HCT116 (cell line): ENCODE measurements at places on chromosomes 12 and 14. TPM values are rescaled to one million over a fixed set of nuclear protein-coding genes. Genes with fewer than 3 reads are reported as not detected.
A peak's percentile ranks its signal among the peaks of the same experiment; 100 is the strongest.

- no peak overlapping the region for H3K4me3 ChIP-seq
- H3K4me1 ChIP-seq: no peaks in the 10 kb centered on the region
- H3K36me3 ChIP-seq: no peaks in the 10 kb centered on the region
- DNase-seq: no peak
- no peak overlapping the region for H3K27ac ChIP-seq
These were observed 55.2 kb downstream of the NDUFA12 start for GRCh38 chr12:94948232-94948810.

GRCh38 chr14:75449036-75449435, 21.2 kb downstream of the JDP2 start:
- H3K36me3 ChIP-seq: no peaks in the 10 kb centered on the region
- H3K27ac ChIP-seq: no peak overlapping the region
- no peak for DNase-seq
- peaks cover 16% of the 10 kb centered on the region for H3K4me1 ChIP-seq
- H3K27me3 ChIP-seq: no peaks in the 10 kb centered on the region

The PCBP2 gene
- 856 TPM for total RNA-seq

The KRT3 gene
- total RNA-seq: not detected

- H3K27ac ChIP-seq: no peak overlapping the region
- DNase-seq: no peak
- no peaks in the 10 kb centered on the region for H3K36me3 ChIP-seq
- no peaks in the 10 kb centered on the region for H3K27me3 ChIP-seq
These were observed 98.7 kb downstream of the BBS10 start for GRCh38 chr12:76249501-76249900.

- DNase-seq: peak; percentile 7
- no peaks in the 10 kb centered on the region for H3K4me1 ChIP-seq
- H3K4me3 ChIP-seq: no peak overlapping the region
- no peaks in the 10 kb centered on the region for H3K27me3 ChIP-seq
These were observed 133.6 kb downstream of the TTLL5 start for GRCh38 chr14:75794615-75795038.

DNA sequence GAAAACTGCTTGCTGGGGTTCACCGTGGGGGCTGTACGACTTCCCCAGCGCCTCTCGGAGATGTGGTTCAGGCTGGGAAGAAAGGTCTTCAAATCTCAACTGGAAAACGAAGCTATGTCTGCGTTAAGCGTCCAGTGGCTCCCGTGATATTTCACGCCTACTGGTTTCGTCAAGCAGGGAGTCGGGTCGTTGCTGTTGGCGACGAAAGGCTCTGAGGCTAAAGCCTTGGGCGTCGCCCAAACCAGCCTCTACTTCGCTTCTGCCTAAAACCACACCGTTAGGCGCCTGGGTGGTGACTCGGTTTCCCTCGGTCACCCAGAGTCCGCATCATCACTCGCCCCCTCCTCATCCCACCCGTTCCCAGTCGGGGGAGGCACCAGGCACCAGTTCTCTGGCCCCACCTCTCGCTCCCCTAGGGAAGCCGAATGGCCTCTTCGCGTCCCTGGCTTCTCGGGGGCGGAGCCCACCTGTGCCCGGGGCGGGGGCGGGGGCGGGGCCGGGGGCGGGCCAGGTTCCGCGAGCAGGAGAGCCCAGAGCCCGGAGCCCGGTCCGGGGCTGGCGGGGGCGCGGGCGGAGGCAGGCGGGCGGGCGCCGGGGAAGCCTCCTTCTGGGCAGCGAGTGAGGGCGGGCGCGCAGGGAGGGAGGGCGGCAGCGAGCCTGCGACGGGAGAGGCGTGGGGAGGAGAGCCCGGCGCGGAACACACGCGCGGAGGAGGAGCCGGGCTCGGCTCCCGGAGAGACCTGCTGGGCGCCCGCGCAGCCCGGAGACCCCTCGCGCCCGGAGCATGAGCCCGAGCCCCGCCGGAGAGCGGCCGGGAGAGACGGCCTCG, at the start of gene B4GALNT3:
B4GALNT3 (plus strand) TSS at position 510 of the 829 bp plus-strand sequence. CDS start 438 bp downstream, outside the sequence.
- H3K4me1 ChIP-seq: peaks cover 49% of the 10 kb centered on the region
- peak; percentile 54 for DNase-seq
- H3K27ac ChIP-seq: peak within 1 kb of the TSS; percentile 49; the same call in 1 of the 2 replicates
- no peaks in the 10 kb centered on the region for H3K36me3 ChIP-seq
- H3K27me3 ChIP-seq: no peaks in the 10 kb centered on the region

The GYS2 gene
- total RNA-seq: not detected

- no peaks in the 10 kb centered on the region for H3K36me3 ChIP-seq
- no peak overlapping the region for H3K27ac ChIP-seq
- H3K4me1 ChIP-seq: no peaks in the 10 kb centered on the region
- no peak overlapping the region for H3K4me3 ChIP-seq
- no peak for DNase-seq
- H3K27me3 ChIP-seq: no peaks in the 10 kb centered on the region
These were observed 345.9 kb downstream of the NAV3 start for GRCh38 chr12:78176643-78177042.

DNA sequence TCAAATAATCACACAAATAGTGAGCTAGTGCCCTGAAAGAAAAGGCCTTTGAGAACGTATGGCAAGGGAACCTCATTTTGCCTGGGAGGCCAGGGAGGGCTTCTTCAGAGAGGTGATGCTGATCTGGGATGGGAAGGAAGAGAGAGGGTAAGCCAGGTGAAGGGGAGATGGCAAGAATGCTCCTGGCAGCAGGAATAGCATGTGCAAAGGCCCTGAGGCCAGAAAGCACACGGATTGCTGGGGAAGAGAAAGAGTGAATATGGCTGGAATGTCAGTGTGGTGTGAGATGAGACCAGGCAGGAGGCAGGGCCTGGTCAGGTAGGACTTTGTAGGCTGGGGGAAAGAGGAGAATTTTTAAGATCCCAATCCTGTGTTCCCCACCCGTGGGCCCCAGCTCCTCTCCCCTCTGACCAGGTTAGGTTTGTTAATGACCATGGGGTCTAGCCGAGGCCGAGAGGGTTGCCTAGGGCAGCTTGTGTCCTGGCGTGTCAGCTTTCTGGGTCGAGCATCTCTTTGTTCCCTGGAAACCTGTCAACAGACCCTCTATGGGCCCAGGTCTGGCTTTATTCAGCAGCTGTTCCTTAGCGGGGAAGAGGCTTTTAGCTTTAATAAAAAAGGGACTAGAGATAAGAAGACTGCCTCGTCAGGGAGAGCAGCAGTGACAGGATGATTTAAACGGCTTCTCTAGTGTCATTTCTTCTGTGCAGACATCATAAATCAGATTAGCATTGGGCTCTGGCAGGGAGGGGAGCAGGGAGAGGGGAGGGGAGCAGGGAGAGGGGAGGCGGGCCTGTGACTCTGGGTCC, 123.4 kb downstream of the ADCK1 start:
- no peaks in the 10 kb centered on the region for H3K4me1 ChIP-seq
- no peak for DNase-seq
- no peaks in the 10 kb centered on the region for H3K36me3 ChIP-seq
- H3K27me3 ChIP-seq: no peaks in the 10 kb centered on the region
- H3K27ac ChIP-seq: no peak overlapping the region

- DNase-seq: no peak
- no peaks in the 10 kb centered on the region for H3K36me3 ChIP-seq
- no peaks in the 10 kb centered on the region for H3K27me3 ChIP-seq
- H3K27ac ChIP-seq: no peak overlapping the region
- peaks cover 10% of the 10 kb centered on the region for H3K4me1 ChIP-seq
These were observed 13.4 kb upstream of the IFI27L2 start for GRCh38 chr14:94142836-94143235.

DNA sequence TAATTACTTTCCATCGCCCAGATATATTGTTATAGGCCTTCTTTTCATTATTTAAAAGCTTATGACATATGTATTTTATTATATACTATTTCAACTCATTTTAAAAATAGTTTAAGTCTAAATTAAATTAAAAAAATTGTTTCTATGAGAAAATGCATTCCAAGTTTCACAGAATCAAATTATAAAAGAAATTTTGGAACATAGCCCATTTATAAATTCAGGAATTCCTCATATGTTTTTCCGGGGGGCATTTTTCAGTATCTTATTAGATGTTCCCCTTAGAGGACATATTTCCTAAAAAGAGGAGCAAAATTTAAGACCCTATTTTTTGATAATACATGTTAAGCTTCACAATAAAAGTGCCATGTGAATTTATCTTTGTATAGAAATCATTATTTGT, 119.9 kb upstream of the ATP2B1 start:
- no peaks in the 10 kb centered on the region for H3K36me3 ChIP-seq
- peaks cover 12% of the 10 kb centered on the region for H3K4me1 ChIP-seq
- no peak overlapping the region for H3K4me3 ChIP-seq
- no peak for DNase-seq
- no peak overlapping the region for H3K27ac ChIP-seq

DNA sequence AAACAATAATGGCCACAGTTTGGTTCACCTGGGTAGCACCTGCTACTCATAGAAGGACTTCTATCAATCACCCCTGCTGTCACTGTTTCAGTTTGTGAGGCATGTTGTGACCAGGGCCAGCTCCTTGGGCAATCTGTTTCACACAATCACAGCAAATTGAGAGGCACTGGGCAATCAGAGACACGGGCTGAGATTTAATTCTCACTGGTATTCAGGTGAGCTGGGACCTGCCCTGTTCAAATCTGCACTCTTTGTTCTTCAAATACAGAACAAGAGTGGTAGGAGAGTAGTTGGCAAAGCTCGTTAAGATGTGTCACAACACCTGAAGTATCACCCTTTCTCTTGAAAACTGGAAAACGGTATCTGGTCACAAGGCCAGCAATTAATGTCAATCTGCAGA, 57.8 kb upstream of the NAP1L1 start:
- H3K4me1 ChIP-seq: no peaks in the 10 kb centered on the region
- H3K27ac ChIP-seq: no peak overlapping the region
- no peaks in the 10 kb centered on the region for H3K27me3 ChIP-seq
- no peaks in the 10 kb centered on the region for H3K36me3 ChIP-seq
- no peak overlapping the region for H3K4me3 ChIP-seq

- H3K4me1 ChIP-seq: no peaks in the 10 kb centered on the region
- H3K36me3 ChIP-seq: no peaks in the 10 kb centered on the region
- H3K27ac ChIP-seq: no peak overlapping the region
- 0 out of 2 replicates have a peak, but pooled peaks cover 4% of the 10 kb centered on the region for H3K27me3 ChIP-seq
- no peak overlapping the region for H3K4me3 ChIP-seq
These were observed 176.7 kb downstream of the PAH start for GRCh38 chr12:102740141-102740955.

GRCh38 chr12:113424915-113425823, 3.0 kb downstream of the SDSL start:
- H3K4me1 ChIP-seq: peaks cover 24% of the 10 kb centered on the region
- H3K36me3 ChIP-seq: no peaks in the 10 kb centered on the region
- DNase-seq: no peak
- no peak overlapping the region for H3K4me3 ChIP-seq

- H3K4me1 ChIP-seq: no peaks in the 10 kb centered on the region; the same call in 1 of the 2 replicates
- DNase-seq: no peak
- no peaks in the 10 kb centered on the region for H3K27me3 ChIP-seq
- no peaks in the 10 kb centered on the region for H3K36me3 ChIP-seq
- no peak overlapping the region for H3K27ac ChIP-seq
- no peak overlapping the region for H3K4me3 ChIP-seq
These were observed 189.5 kb downstream of the MED13L start for GRCh38 chr12:116087962-116088361.

The TAS2R10 gene
- total RNA-seq: 0.81 TPM

The SERPINA12 gene
- not detected for total RNA-seq

DNA sequence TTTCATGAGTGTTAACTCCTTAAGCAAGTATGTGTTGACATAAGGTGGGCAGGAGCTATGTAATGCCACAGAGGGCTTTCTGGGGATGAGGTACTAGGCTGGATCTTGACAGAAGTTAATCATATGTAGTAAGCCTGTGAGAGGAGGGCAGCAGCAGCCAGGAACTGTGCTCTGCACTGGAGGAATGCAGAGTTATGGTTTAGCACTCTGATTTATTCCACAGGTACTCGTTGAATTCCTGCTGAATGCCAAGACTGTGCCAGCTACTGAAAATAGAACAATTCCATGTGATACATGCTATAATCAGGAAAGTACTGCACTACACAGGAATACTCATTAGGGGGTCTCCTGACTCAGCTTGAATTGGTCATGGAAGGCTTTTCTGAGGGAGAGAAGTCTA, 58.7 kb downstream of the SUSD6 start:
- DNase-seq: no peak
- no peaks in the 10 kb centered on the region for H3K36me3 ChIP-seq
- no peak overlapping the region for H3K27ac ChIP-seq
- no peak overlapping the region for H3K4me3 ChIP-seq
- no peaks in the 10 kb centered on the region for H3K27me3 ChIP-seq

The GUCY2C gene
- total RNA-seq: not detected

DNA sequence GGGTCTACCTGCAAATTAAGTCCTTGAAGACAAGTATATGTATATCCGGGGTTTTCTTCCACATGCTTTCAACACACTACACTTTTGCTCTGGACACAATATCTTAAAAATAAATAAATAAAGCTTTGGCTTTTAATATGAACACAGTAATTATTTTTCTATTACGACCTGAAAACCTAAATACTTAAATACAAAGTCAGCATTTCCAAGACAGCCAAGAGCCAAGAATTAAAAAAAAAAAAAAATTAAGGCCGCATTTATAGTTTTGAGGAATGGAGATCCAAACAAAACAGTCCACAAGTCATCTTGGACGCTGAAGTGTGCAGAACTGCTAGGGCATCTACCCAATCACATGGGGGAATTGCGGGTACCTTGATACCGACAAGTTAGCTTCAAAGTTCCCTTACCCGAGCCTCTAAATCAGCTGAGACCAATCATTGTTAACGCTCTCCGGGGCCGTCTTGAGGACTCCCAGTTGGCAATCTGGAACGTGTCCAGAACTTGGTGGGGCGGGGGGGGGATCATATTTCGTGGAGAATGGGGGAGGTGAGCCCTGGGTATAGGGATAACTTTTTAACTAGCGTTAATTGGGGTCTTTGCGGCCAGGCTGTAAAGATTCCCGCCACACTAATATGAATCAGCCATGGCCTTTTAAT, 731 bp upstream of the PCNX4 start:
- no peaks in the 10 kb centered on the region for H3K36me3 ChIP-seq
- H3K4me1 ChIP-seq: peaks cover 12% of the 10 kb centered on the region
- peak overlapping the region; percentile 96 for H3K27ac ChIP-seq
- DNase-seq: peak; percentile 37
- H3K27me3 ChIP-seq: no peaks in the 10 kb centered on the region

DNA sequence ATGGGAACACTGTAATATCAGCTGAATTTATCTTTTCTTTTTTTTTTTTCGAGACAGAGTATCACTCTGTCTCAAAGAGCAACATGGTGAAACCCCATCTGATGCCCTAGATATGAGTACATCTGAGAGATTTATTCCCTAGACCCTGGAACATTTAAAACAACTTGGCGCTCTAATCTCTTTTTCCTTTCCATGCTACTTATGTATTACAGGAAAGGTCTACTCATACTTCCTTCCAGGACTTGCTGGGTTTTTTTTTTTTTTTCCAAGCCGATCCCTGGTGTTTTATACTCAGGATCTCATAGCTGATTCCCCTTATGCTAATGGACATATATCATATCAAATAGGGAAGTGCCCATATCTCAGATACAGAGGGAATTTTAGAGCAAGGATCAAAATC, 83.1 kb downstream of the MAPKAPK5 start:
- H3K4me3 ChIP-seq: no peak overlapping the region
- H3K4me1 ChIP-seq: no peaks in the 10 kb centered on the region
- no peak overlapping the region for H3K27ac ChIP-seq
- no peaks in the 10 kb centered on the region for H3K27me3 ChIP-seq

DNA sequence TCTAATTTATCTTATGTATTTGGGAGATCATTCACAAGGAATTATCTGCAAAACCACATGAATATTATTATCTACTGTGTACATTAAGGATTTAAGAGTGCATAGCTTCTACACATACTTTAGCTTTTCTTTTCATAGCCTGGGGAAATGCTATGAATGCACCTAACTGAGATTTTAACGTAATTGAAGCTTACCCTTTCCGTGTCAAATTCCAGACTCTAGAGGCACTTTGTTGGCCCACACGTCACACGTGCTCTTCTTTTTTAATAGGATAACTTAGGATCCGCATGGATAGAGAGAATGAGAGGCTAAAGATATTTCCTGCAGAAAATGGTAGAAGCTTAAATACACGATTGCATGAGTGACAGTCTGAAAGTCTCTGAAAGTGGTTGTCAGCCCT, 481.1 kb downstream of the PCNX1 start:
- no peak overlapping the region for H3K4me3 ChIP-seq
- peaks cover 9% of the 10 kb centered on the region for H3K4me1 ChIP-seq
- no peak for DNase-seq
- no peaks in the 10 kb centered on the region for H3K27me3 ChIP-seq
